Left lobe of liver (tissue), 2 donors: ENCODE measurements at places on chromosomes 4 and X. TPM values are rescaled to one million over a fixed set of nuclear protein-coding genes. Genes with fewer than 3 reads are reported as not detected.

DNA sequence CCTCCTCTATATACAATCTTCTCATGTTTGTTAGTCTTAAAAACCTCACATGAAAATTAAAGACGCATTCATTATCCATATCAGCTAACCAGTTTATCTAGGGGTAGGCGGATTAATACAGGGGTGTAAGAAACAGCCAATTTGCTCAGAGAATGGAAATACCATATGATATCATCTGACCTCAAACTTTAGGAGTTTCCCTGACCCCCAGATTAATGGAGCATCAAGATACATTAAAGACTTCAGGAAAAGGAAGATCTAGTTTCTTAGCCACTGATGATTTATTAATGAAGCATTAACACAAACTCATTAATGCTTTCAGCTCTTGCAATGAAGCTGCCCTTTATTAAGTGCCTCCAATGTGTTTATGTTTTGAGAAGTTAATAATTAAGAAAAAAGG lies 67.5 kb downstream of the CAMK2D start:
- no peak for DNase-seq

The TRAM1L1 gene
- 0.08 TPM for total RNA-seq

The CTAG1B gene
- not detected for total RNA-seq

DNA sequence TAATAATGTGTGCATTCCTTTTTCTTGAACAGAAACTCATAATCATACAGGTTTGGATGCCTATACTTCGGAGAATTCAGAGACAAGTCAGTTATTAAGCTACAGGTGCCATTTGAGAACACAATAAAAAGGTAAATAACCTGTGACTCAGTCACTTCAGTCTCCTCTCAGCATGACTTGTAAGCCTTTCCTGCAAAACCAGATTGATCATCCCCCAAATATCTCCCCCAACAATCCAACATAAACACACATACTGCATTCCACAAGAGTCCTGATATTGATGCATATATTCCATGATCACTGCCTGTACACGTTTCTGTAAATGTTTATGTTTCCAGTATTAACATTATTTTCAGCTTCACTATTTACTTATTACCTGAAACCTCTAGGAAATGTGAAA lies 110.8 kb downstream of the PWWP3B start:
- no peak for DNase-seq

The SPATA18 gene
- 2.5 TPM for total RNA-seq

GRCh38 chrX:150842198-150842685 lies 56.2 kb downstream of the CD99L2 start:
- peak; percentile 55 for DNase-seq

DNA sequence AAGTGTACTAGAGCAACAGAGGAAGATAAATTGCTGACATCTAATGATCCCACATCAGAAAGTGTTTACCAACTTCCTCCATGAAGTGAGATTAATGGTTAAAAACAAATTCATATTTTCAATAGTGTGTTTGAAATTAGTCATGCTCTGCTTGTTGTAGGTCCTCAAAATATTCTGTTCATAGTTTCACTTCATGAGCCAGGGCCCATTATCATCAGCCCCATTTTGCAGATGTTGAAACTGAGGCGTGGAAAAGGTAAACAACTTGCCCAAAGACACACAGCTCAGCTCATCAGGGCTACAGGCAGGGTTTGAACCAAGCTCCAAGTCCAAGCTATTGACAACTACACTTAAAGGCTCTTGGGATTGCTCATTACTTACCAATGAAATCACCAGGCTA lies 103.5 kb upstream of the PPARGC1A start:
- no peak for DNase-seq

GRCh38 chr4:70678383-70678999 lies 9.8 kb upstream of the UTP3 start:
- no peak for DNase-seq

- peak; percentile 69 for DNase-seq
Measured at GRCh38 chr4:77385124-77385969, 220.3 kb upstream of the CXCL13 start.

DNA sequence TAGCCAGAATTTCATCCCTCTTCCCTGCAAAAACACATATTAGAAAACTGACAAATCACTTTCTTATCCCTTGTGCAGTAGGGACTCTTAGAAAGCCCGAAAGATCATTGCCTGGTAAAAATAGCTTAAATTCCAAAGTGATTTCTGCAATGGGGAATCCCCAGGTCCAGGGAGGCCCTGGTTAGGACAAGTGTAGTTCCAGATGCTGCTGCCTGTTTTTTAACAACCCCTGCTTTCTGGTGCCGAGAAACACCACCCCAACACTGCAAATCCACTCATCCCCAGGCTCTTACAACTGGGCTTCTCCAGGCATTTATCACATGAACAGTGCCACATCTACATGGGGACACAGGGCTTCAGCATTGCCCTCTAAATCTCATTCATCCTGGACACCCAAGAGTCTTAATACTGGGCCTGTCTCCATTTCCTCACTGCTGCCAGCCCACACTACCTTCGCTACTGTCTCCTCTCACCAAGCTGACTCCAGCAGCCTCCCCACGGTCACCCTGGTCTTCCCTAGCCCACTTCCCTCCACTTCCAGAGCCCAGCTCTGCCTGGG lies 112.2 kb upstream of the PSAPL1 start:
- DNase-seq: no peak

The RASL11B gene
- total RNA-seq: 0.60 TPM
